Activated CD8-positive, alpha-beta memory T cell treated with anti-CD3 and anti-CD28 coated beads, Interleukin-2, amount 10 ng/mL, durations not matched to agents 7 days and 5 days (primary cell): ENCODE measurements at places on chromosomes 1 and 21. TPM values are rescaled to one million over a fixed set of nuclear protein-coding genes. Genes with fewer than 3 reads are reported as not detected.

Gene HRNR
- total RNA-seq: not detected

DNA sequence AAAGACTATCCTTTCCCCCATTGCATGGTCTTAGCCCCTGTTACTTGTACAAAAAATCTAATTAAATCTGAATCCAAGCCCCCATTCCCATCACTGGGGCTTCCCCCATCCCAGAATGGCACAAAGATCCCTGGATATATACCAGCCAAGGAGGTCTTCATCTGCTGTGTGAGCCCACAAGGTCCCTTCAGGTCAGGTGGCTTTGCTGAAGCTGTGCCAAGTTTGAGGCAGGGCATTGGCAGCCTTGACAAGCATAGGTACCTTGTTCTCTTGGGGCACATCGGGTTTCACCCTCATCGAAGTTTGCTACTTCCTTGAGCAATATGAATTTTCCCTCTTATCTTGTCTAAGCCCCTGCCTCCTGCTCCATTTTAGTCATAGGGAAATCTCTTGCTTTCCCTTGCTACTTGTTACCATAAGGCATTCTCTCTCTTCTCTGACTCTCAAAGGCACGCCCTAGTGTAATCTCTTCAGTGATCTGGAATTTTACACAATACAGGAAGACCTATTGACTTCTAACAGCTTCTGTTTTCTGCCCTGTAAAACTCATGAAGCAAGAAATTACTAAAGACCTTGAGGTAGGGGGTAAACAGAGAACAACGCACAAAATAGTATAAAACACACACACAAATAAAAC lies 71.4 kb upstream of the COG2 start:
- H3K4me3 ChIP-seq: no peak overlapping the region
- no peaks in the 10 kb centered on the region for H3K36me3 ChIP-seq
- peaks cover 25% of the 10 kb centered on the region for H3K27me3 ChIP-seq
- peaks cover 6% of the 10 kb centered on the region for H3K4me1 ChIP-seq
- DNase-seq: no peak

- peaks cover 20% of the 10 kb centered on the region for H3K4me1 ChIP-seq
- DNase-seq: no peak
- H3K27me3 ChIP-seq: no peaks in the 10 kb centered on the region
- H3K27ac ChIP-seq: no peak overlapping the region
- H3K4me3 ChIP-seq: no peak overlapping the region
Observed at GRCh38 chr1:117089996-117090395, 29.9 kb downstream of the TTF2 start.

GRCh38 chr1:29218223-29218622 lies 12.5 kb downstream of the MECR start:
- no peaks in the 10 kb centered on the region for H3K27me3 ChIP-seq
- H3K27ac ChIP-seq: no peak overlapping the region

DNA sequence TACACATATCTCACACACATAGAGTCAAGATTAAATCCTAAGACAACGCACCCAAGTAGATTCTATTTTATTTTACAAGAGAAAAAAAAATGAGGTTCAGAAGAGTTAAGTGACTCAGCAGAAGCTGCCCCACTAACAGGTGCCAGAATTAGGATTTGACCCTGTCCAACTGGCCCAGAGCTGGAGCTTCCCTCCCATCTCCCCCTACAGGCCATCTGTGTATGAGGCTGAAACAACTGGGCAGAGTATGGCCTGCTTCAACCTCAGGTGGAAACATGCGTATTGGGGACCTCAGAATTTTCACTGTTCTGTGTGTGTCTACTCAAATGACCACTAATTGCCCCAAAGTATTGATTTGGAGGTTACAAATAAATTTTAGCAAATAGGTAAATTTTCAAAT lies 29.9 kb downstream of the PSMG1 start:
- peaks cover 5% of the 10 kb centered on the region for H3K27me3 ChIP-seq
- no peaks in the 10 kb centered on the region for H3K36me3 ChIP-seq
- DNase-seq: no peak
- no peak overlapping the region for H3K27ac ChIP-seq
- H3K4me1 ChIP-seq: no peaks in the 10 kb centered on the region
- no peak overlapping the region for H3K4me3 ChIP-seq

GRCh38 chr1:167431909-167432650 lies 86.2 kb downstream of the CD247 start:
- H3K36me3 ChIP-seq: peaks cover 43% of the 10 kb centered on the region
- no peak overlapping the region for H3K4me3 ChIP-seq
- DNase-seq: no peak
- H3K4me1 ChIP-seq: peaks cover 45% of the 10 kb centered on the region

Gene MRPL39
- total RNA-seq: 43.5 TPM

GRCh38 chr1:56199956-56200355 lies 379.4 kb downstream of the PLPP3 start:
- no peak overlapping the region for H3K27ac ChIP-seq
- no peaks in the 10 kb centered on the region for H3K36me3 ChIP-seq
- H3K27me3 ChIP-seq: no peaks in the 10 kb centered on the region
- H3K4me3 ChIP-seq: no peak overlapping the region
- no peaks in the 10 kb centered on the region for H3K4me1 ChIP-seq

GRCh38 chr1:69993810-69994209 lies 211.6 kb downstream of the LRRC40 start:
- H3K27me3 ChIP-seq: no peaks in the 10 kb centered on the region
- no peaks in the 10 kb centered on the region for H3K4me1 ChIP-seq
- no peak overlapping the region for H3K4me3 ChIP-seq
- H3K27ac ChIP-seq: no peak overlapping the region

- peak overlapping the region; percentile 87 for H3K27ac ChIP-seq
- peak overlapping the region; percentile 97 for H3K4me3 ChIP-seq
- H3K27me3 ChIP-seq: no peaks in the 10 kb centered on the region
- peak; percentile 53 for DNase-seq
- H3K36me3 ChIP-seq: peaks cover 46% of the 10 kb centered on the region
Observed at GRCh38 chr1:203628201-203629015, 1.8 kb downstream of the ATP2B4 start.
